Activated CD4-positive, alpha-beta T cell treated with anti-CD3 and anti-CD28 coated beads for 36 hours (primary cell): ENCODE measurements at places on chromosomes 5 and 9. TPM values are rescaled to one million over a fixed set of nuclear protein-coding genes. Genes with fewer than 3 reads are reported as not detected.

Gene PROB1
- 3.2 TPM for total RNA-seq

DNA sequence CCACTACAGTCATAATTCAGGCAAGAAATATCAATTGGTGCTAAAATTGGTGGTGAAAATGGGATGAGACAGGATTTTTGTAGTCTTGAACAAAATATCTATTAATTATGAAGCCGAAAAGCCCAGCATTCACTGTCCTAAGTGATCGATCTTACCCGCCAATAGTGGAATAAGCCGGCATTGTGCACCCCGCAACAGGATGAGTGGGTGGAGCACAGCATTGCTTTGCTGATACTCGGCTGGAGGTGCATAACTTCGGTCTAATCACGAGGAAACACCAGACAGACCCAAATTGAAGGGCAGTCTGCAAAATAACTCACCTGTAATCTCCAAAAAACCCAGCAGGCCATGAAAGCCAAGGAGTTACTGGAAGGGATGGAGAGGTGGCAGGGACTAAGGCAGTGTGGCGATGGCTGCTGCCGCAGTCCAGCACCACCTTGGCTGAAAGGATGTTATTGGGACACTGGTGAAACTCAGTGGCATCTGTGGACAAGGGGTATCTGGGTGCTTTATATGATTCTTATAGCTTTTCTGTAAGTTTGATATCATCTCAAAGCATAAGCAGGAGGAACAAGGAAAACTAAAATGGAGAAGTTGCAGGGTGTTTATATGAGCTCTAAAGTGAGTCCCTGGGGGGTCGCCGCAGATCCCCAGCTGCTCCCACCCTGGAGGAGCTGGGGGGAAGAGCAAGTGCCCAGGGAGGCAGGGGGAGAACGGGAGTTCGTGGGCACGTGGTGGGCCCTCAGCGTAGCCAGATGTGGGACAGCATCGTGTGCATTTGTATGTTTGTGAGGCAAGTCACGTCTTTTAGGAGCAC lies 45.2 kb downstream of the AHRR start:
- DNase-seq = peak; percentile 2
- H3K4me1 ChIP-seq = peaks cover 26% of the 10 kb centered on the region
- no peak overlapping the region for H3K27ac ChIP-seq
- H3K27me3 ChIP-seq = peaks cover 1% of the 10 kb centered on the region
- H3K36me3 ChIP-seq = peaks cover 40% of the 10 kb centered on the region
- H3K4me3 ChIP-seq = no peak overlapping the region

Gene BARX1
- 1.8 TPM for total RNA-seq

GRCh38 chr5:53327811-53328334 lies 152.6 kb upstream of the FST start:
- H3K4me3 ChIP-seq = no peak overlapping the region
- no peak overlapping the region for H3K27ac ChIP-seq
- DNase-seq = no peak
- peaks cover 2% of the 10 kb centered on the region for H3K27me3 ChIP-seq

GRCh38 chr5:60578315-60578714 lies 121.7 kb downstream of the DEPDC1B start:
- peaks cover 2% of the 10 kb centered on the region for H3K36me3 ChIP-seq
- H3K4me1 ChIP-seq = no peaks in the 10 kb centered on the region
- DNase-seq = no peak
- H3K27ac ChIP-seq = no peak overlapping the region
- H3K4me3 ChIP-seq = no peak overlapping the region
- H3K27me3 ChIP-seq = no peaks in the 10 kb centered on the region

Gene UAP1L1
- total RNA-seq = 12.5 TPM

Gene TMED9
- 109 TPM for total RNA-seq

DNA sequence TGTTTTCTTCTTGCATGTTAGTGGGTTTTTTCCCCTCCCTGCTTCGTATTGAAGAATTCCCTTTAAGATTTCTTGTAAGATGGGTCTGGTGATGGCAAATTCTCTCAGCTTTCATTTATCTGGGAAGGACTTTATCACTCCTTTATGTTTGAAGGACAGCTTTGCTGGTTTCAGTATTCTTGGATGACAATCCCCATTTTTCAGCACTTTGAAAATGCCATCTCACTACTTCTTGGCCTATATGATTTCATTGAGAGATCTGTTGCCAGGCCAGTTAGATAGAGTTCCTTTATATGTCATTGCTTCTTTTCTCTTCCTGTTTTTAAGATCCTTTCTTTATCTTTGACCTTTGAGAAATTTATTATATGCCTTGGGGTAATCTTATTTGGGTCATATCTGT lies 106.3 kb downstream of the KDM4C start:
- H3K36me3 ChIP-seq = peaks cover 40% of the 10 kb centered on the region
- H3K4me3 ChIP-seq = no peak overlapping the region
- peaks cover 10% of the 10 kb centered on the region for H3K4me1 ChIP-seq
- no peak for DNase-seq
- no peak overlapping the region for H3K27ac ChIP-seq

DNA sequence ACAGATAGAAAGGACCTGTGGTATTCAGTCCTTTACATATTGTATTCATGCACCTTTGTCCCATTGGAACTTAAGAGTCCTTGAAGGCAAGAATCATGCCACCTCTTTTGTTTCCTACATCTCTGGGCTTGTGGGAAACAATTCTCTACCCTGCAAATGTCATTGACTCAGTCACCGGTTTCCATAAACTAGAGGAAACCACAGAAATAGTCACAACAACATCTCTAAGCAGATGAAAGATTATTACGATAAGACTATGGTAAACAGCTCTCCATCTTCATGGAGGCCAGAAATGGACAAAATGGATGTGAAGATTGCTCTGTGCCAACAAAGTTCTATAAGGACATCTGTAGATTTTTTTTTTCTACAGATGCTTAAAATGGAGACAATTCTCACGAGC lies 165.5 kb downstream of the PIK3R1 start:
- H3K36me3 ChIP-seq = no peaks in the 10 kb centered on the region
- DNase-seq = no peak
- H3K4me3 ChIP-seq = no peak overlapping the region
- no peak overlapping the region for H3K27ac ChIP-seq
- H3K4me1 ChIP-seq = peaks cover 44% of the 10 kb centered on the region

Gene GCNT1
- total RNA-seq = 4.2 TPM

DNA sequence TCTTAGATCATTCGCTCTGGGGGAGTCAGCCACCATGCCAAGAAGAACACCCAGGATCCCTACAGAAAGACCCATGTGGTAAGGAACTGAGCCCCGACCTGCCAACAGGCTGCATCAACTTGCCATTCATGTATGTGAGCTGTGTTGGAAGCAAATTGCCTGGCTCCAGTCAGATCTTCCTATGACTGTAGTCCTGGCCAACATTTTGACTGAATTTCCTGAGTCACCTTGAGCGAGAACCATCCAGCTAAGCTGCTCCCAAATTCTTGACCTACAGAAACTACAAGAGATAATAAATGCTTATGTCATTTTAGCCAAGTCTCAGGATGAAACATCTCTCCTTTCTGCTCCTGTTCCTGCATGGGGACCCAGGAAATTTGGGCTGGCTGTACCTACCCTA lies 40.0 kb upstream of the SLC44A1 start:
- H3K27ac ChIP-seq = no peak overlapping the region
- no peaks in the 10 kb centered on the region for H3K36me3 ChIP-seq
- no peaks in the 10 kb centered on the region for H3K27me3 ChIP-seq
- H3K4me1 ChIP-seq = no peaks in the 10 kb centered on the region

DNA sequence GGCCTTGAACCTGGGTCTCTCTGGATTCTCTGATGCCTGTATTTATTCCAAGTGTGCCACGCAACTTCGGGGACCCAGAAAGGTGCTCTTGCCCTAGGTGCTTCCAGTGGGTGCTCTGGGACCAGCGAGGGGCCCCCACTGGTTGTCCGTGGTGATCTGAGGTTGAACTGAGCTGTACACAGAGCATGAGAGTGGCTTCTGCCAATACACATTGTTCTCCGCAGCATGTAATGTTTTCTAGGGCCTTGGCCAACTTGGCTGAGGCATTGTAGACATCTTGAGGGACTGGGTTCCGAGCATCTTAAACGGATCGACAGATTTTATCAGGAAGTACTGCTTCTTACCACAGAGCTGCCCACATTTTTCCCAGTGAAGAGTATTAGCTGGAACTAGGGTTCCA lies 117.9 kb downstream of the MTX3 start:
- H3K4me3 ChIP-seq = no peak overlapping the region
- H3K4me1 ChIP-seq = no peaks in the 10 kb centered on the region
- H3K27ac ChIP-seq = no peak overlapping the region
- H3K36me3 ChIP-seq = no peaks in the 10 kb centered on the region
- H3K27me3 ChIP-seq = peaks cover 11% of the 10 kb centered on the region

Gene NR4A3
- total RNA-seq = 26.7 TPM

Gene SGTB
- total RNA-seq = 18.0 TPM

Gene HAPLN1
- not detected for total RNA-seq

DNA sequence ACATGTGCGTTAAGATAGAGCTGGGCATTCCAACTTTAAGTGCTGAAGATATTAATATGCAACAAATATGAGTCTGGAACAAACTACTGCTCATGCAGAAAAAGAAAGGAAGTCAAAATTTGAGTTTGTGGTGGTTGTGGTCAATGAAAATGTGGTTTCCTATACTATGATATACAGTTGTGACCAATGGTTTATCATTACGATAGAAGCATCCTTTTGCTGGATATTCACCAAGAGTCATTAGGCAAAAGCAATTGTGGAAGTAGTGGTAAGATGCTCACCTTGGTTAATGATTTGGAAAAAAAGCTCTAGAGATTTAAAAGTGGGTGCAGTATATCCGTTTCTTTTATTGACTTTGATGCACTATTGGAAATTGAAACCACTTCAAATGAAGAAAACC lies 1007.0 kb downstream of the NR2F1-AS1 start:
- no peak for DNase-seq
- H3K4me3 ChIP-seq = no peak overlapping the region
- H3K4me1 ChIP-seq = no peaks in the 10 kb centered on the region
- no peaks in the 10 kb centered on the region for H3K27me3 ChIP-seq
- no peak overlapping the region for H3K27ac ChIP-seq
- H3K36me3 ChIP-seq = no peaks in the 10 kb centered on the region

- no peaks in the 10 kb centered on the region for H3K36me3 ChIP-seq
- H3K27ac ChIP-seq = no peak overlapping the region
These were observed 84.3 kb upstream of the ACTBL2 start for GRCh38 chr5:57566914-57567313.

GRCh38 chr5:91224456-91224855 lies 158.7 kb downstream of the ARRDC3 start:
- H3K36me3 ChIP-seq = peaks cover 6% of the 10 kb centered on the region
- DNase-seq = no peak
- no peak overlapping the region for H3K4me3 ChIP-seq

GRCh38 chr5:160359816-160360215 lies 10.6 kb downstream of the C1QTNF2 start:
- no peaks in the 10 kb centered on the region for H3K36me3 ChIP-seq
- no peaks in the 10 kb centered on the region for H3K4me1 ChIP-seq
- no peak for DNase-seq
- H3K4me3 ChIP-seq = no peak overlapping the region

GRCh38 chr5:80251636-80252035 lies 4.2 kb downstream of the SERINC5 start:
- no peaks in the 10 kb centered on the region for H3K27me3 ChIP-seq
- H3K36me3 ChIP-seq = peaks cover 33% of the 10 kb centered on the region
- peak; percentile 41 for DNase-seq
- H3K4me1 ChIP-seq = peaks cover 70% of the 10 kb centered on the region
- peak overlapping the region; percentile 20 for H3K4me3 ChIP-seq

GRCh38 chr5:74063821-74064220 lies 437.8 kb downstream of the ARHGEF28 start:
- H3K4me3 ChIP-seq = no peak overlapping the region
- H3K27ac ChIP-seq = no peak overlapping the region
- DNase-seq = no peak
- no peaks in the 10 kb centered on the region for H3K36me3 ChIP-seq
- peaks cover 2% of the 10 kb centered on the region for H3K27me3 ChIP-seq

GRCh38 chr5:135990528-135991255 lies 35.9 kb upstream of the LECT2 start:
- H3K4me3 ChIP-seq = no peak overlapping the region
- no peak for DNase-seq
- H3K4me1 ChIP-seq = no peaks in the 10 kb centered on the region
- H3K27ac ChIP-seq = no peak overlapping the region
- no peaks in the 10 kb centered on the region for H3K36me3 ChIP-seq

- no peak overlapping the region for H3K4me3 ChIP-seq
- no peaks in the 10 kb centered on the region for H3K36me3 ChIP-seq
- no peak for DNase-seq
- H3K27ac ChIP-seq = no peak overlapping the region
- peaks cover 3% of the 10 kb centered on the region for H3K27me3 ChIP-seq
These were observed 20.4 kb upstream of the ITGA1 start for GRCh38 chr5:52767217-52767743.

DNA sequence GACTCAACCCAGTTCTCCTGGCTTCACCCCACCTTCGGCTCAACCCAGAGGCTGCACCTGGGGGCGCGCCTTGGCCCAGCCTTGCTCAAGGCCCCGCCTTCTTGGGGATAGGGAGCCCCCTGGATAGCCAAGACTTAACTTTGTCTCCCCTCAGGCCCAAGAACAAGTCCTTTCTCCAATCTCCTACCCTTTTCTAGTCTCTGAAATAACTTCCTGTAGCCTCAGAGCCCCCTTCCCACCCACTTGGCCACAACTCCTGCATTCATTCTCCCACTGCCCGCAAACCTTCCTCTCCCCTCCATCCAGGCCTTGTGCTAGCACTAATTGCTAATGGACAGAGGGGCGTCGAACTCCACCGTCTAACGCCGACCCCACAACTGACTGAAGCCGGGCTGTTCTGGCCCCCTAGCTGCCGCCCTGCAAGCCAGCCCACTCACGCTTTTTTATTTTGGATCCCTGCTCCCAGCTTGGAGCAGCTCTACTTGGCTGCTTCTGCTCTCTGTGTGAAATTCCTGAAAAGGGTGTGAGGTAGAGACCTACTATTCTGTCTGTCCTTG lies 579 bp upstream of the ASTN2 start:
- no peak overlapping the region for H3K27ac ChIP-seq
- no peaks in the 10 kb centered on the region for H3K4me1 ChIP-seq
- no peaks in the 10 kb centered on the region for H3K36me3 ChIP-seq
- peaks cover 18% of the 10 kb centered on the region for H3K27me3 ChIP-seq

Gene FRMD3
- 0.46 TPM for total RNA-seq

DNA sequence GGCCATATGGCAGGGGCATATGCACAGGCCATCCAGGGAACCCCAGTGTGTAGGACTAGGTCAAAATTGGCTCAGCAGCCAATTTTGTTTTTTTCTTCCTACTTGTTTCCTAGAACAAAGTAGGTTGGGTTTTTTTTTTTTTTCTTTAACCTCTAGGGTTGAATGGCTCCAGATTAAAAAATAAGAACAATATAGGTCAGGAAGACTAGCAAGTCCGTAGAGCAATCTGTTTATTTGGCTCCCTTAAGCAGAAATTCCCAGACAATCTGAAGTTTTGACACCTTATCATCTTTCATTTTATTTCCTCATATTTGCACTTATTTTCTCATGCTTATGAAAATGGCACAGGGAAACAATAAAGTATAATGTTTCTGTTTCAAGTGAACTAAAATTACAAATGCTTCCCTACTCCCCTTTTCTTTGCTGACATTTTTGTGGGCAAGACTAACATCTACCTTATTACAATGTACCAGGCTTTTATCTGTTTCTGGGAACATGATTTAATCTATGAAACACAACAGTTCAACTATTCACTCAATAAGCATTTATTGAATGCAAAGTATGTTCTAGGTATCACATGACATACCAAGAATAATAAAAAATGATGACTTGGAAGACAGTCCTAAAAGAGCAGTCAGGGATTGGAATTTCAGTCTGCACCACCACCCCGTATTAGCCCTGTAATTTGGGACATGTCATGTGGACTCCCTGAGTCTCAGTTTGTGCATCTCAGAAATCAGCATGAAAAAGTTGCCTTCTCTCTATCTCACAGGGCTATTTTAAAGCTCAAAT lies 30.5 kb downstream of the TLR4 start:
- peaks cover 5% of the 10 kb centered on the region for H3K27me3 ChIP-seq
- no peak for DNase-seq
- H3K27ac ChIP-seq = no peak overlapping the region
- H3K4me1 ChIP-seq = no peaks in the 10 kb centered on the region
